ENCODE measurements at places on chromosomes 2 and 18.

- DNase-seq = no peak
These were observed 154.2 kb downstream of the LTBP1 start for GRCh38 chr2:33100921-33101320.

GRCh38 chr2:195555971-195556370 lies 101.1 kb upstream of the SLC39A10 start:
- DNase-seq = no peak

DNA sequence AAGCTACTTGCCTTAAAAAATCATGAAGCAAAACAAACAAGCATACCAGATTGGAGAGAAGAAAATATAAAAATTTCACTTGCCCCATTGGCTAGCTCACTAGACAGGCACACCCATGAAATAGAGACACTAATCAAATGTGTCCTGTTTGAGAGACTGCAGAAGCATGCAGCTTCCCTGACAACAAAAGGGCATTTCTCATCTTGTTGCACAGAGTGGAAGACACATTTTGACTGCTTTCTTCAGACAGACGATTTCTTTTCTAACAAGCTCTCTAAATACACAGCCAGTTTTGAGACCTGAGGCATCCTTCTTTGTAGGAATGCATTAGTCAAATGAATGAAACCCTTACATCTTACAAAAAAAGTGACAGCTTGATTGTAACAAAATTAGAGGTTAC lies 1558.6 kb upstream of the NXPH2 start:
- no peak for DNase-seq

GRCh38 chr2:238475566-238475965 lies 48.8 kb downstream of the ASB1 start:
- no peak for DNase-seq

- DNase-seq = no peak
These were observed 9.9 kb downstream of the GNLY start for GRCh38 chr2:85704038-85704437.

DNA sequence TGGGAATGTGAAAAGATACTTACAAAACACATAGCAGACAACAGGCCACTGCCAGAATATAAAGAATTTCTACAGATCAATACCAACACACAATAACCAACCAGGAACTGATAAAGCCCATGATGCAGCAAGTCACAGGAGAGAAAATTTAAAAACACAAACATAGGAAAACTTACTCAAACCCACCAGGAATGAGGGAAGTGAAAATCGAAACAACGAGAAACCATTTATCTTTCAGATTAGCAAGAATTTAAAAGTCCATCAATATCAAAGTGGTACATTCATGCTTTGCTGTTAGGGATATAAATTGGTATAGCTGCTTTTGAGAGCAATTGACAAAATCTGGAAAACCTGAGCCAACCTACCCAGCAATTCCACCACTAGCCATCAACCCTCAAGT lies 27.6 kb downstream of the B4GALT6 start:
- DNase-seq = no peak

DNA sequence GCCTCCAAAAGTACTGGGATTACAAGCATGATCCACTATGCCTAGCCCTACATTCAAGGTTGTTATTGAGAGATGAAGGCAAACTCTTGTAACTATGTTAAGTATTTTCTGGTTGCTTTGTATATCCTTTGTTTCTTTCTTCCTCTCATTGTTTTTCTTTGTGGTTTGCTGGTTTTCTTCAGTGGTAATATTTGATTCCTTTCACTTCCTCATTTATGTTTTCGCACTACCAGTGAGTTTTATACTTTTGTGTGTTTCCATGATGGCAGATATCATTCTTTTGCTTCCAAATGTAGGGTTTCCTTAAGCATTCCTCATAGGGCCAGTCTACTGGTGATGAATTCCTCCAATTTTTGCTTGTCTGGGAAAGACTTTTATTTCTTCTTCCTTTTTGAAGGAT lies 90.2 kb downstream of the NCK2 start:
- no peak for DNase-seq

Data from activated CD4-positive, alpha-beta T cell treated with anti-CD3 and anti-CD28 coated beads, Interleukin-10, Interleukin-2, amounts not matched to agents 100 ng/mL and 50 ng/mL, durations not matched to agents 16 hours and 8 hours (primary cell).